ENCODE measurements at places on chromosomes 3 and 15.

GRCh38 chr15:57301307-57301706 lies 75.0 kb upstream of the CGNL1 start:
- DNase-seq: no peak

GRCh38 chr3:8597219-8597853 lies 47.3 kb downstream of the SSUH2 start:
- no peak for DNase-seq

- no peak for DNase-seq
Observed at GRCh38 chr15:68479406-68479805, 47.4 kb upstream of the ITGA11 start.

- DNase-seq: no peak
Observed at GRCh38 chr3:65992106-65992505, 46.6 kb downstream of the MAGI1 start.

- no peak for DNase-seq
Observed at GRCh38 chr3:58341376-58341775, 8.7 kb downstream of the PXK start.

DNA sequence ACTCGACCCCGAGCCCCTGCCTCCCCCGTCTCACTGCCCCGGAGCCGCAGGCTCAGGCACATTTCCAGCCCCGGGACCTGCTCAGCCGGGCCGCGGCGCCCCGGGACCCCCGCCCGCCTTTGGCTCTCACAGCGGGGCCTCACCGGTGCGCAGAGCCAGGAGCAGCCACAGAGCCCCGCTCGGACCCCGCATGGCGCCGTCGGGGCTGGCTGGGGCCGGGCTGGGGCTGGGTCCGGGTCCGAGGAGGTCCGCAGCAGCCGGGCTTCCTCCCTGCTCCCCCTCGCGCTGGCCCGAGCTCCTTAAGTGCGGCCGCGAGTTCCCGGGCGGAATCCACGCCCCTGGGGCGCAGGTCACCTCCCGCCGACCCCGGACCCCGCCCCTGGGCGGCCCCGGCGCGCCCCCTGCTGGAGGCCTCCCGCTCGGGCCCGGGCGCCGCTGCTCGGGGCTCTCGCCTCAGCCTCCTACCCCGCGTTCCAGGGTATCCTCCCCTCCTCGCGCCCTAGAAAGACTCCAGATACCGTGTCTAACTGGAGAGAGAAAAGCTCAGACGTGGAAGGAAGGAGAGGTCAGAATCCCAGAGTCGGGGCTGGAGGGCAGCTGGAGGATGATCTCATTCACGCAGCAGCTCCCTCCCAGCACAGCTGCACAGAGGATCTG lies at the start of gene MELTF:
MELTF (minus strand) TSS at position 307 of the 657 bp plus-strand sequence; CDS start at position 192, 115 bp downstream.
- peak; percentile 68 for DNase-seq

DNA sequence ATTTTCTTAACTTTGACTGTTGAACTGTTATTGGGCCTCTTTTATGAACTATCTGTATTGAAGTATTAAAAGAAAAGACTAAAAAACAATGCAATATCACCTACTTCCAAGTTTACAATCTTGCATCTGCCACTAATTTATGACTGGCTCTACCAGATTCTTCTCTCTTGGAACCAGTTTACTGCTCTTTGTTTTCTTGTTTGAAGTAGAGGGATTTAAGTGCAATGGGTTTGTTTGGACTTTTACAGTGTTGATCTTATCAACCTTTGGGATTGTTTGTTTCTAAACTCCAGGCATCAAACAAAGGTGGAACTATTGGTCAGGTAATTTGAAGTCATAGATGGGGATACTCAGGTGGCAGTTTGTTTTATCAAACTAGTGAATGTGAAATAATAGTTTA lies 43.0 kb upstream of the MEIS2 start:
- DNase-seq: no peak

- no peak for DNase-seq
Observed at GRCh38 chr3:12371525-12372140, 82.8 kb downstream of the PPARG start.

GRCh38 chr3:121690777-121691405 lies 30.2 kb upstream of the HCLS1 start:
- DNase-seq: no peak

DNA sequence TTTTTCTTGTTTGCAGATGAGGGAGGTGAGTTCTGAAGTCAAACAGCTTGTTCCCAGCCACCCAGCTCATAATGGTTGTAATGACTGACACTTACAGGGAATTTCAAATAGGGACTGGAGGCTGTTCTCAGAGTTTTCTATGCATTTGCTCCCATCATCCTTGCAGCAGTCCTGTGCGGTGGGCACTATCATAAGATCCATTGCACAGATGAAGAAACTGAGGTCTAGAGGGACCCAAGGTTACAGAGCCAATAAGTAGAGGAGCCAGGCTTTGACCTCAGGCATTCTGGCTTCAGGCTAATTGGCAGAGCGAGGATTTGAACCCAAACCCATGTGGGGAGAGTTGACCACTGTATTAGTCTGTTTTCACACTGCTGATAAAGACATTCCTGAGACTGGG lies 32.4 kb downstream of the FAH start:
- DNase-seq: no peak

GRCh38 chr3:99240700-99241099 lies 339.2 kb upstream of the DCBLD2 start:
- no peak for DNase-seq

DNA sequence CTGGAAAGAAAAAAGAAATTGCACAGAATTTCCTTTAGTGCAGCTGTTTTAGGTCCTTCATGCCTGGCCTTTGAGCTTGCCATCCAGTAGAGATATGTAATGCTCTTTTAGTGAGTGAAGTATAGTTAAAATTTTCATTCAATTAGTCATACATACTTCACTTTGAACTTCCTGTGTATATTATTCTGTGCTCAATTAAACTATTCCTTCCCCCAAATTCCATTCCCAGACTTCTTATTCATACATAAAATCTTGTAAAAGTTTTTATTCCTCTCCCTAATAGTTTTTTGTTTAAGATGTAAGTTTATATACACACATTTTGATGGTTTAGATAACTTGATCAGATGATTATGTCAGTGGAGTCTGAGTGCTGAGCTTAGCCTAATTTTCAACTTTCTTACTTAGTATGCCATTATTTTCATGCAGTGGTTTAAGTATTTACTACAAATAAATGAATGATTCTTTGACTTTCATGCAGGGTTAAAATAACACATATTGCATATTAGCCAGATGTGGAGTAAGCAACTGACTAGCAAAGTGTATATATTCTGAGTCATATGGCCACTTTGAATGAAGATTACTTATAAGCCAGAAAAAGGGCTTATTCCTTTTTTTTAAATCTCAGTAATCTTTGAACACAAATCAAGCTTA lies 42.5 kb upstream of the ABHD10 start:
- DNase-seq: no peak

- no peak for DNase-seq
Observed at GRCh38 chr15:40295877-40296560, 11.7 kb downstream of the PLCB2 start.

DNA sequence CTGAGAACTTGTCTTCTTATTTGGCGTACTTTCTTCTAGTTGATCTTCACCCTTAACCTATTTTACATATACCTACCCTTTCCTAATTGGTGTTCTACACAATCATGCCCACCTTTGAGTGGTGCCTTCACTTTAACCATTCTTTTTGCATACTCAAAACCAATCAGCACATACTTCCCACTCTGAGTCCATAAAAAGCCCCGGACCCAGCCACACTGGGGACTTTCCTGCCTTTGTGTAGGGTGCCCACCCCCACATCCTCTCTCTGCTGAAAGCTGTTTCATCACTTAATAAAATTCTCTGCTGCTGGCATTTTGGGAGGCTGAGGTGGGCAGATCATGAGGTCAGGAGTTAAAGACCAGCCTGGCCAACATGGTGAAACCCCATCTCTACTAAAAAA lies 15.9 kb upstream of the CHST2 start:
- no peak for DNase-seq

- no peak for DNase-seq
Observed at GRCh38 chr3:13494463-13495350, 14.6 kb downstream of the HDAC11 start.

GRCh38 chr15:100849855-100850218 lies 29.8 kb upstream of the ALDH1A3 start:
- no peak for DNase-seq

- DNase-seq: no peak
Observed at GRCh38 chr3:117277816-117278215, 568.2 kb downstream of the TUSC7 start.

DNA sequence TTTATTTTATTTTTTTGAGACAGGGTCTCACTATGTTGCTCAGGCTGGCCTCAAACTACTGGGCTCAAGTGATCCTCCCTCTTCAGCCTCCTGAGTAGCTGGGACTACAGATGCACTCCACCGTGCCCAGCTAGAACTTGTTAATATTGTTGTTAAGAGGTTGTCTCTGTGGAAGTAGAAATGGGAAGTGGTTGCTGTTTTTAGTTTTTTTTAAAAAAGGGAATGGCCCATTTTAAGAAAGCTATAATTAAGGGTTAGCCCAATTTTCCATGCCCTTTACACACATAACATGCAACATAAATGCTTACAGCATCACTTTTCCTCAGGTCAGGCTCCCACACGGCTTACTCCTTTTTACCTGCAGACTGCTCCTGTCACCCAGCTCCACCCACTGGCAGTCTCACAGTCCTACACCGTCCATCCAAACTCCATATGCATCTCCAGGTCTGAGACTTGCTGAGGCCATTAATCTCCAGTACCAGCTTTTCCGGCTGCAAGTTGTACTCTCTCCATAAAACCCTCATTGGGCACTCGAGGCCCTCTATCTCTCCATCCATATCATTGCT lies 19.8 kb downstream of the MORC1 start:
- no peak for DNase-seq

DNA sequence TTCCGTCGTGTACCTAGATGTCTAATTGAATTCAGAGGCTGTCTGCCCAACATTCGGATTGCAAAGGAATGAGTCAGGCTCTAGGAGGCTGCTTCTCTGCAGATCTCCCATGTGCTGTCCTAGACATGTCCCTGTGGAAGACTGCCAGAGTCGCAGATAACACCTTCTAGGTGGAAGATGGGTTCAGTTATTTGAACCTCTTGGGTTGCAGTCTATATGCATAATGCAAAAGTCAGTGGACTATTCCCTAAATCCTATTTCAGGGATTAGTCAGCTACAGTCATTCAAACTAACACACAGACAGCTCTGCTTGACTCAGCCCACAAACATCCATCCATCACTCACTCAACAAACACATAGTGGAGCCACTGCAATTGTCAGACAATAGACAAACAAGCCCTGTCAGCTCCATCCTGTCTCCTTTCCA lies 300.0 kb upstream of the CTNNB1 start:
- DNase-seq: no peak

DNA sequence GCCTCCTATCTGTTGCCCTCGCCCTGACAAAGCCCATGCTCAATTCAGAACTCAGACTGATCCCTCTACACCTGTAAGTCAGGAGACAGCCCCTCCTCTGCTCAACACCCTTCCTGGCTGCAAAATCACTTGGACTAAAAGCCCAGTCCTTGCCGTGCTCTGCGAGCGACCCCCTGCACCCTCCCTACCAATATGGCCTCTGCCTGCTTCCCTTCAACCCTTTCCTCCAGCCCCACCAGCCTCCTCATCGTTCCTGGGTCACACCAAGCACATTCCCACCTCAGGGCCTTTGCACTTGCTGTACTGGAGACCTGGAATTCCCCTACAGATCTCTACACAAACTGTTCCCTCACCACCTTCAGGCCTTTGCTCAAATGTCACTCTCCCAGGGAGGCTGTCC lies 5.2 kb upstream of the SSUH2 start:
- DNase-seq: no peak

DNA sequence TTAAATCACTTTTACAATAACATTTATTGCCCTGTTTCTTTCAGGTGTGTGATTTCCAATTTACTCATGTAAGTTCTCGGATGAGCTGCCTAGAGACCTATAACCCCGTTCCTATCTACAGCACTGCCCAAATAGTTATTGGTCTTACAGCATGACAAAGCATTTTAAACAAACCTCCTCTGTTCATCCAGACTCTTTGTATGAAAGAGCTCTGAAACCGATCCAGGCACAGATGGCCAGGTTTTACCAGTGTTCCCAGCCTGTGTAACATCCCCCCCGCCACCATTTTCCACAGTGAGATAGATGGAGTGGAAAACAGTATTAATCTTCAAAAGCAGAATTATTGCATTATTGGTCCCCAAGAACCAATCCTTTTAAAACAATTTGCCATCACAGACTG lies 59.0 kb upstream of the SPTSSB start:
- DNase-seq: no peak

GRCh38 chr3:162143180-162143579 lies 646.6 kb downstream of the OTOL1 start:
- no peak for DNase-seq

GRCh38 chr15:60840306-60840702 lies 361.4 kb upstream of the ICE2 start:
- DNase-seq: no peak

- no peak for DNase-seq
Observed at GRCh38 chr3:45716790-45717336, 27.7 kb downstream of the SACM1L start.

- DNase-seq: no peak
Observed at GRCh38 chr3:49609314-49609713, 55.0 kb downstream of the BSN start.

- DNase-seq: no peak
Observed at GRCh38 chr15:85030301-85030929, 48.8 kb downstream of the PDE8A start.

GRCh38 chr3:115623044-115623868 lies at the start of gene GAP43:
TSS of gene GAP43 (plus strand) at chr3:115623510. CDS start at chr3:115623690, 180 bp downstream.
- no peak for DNase-seq

- DNase-seq: no peak
Observed at GRCh38 chr3:58612830-58613229, 35.6 kb upstream of the FAM107A start.

DNA sequence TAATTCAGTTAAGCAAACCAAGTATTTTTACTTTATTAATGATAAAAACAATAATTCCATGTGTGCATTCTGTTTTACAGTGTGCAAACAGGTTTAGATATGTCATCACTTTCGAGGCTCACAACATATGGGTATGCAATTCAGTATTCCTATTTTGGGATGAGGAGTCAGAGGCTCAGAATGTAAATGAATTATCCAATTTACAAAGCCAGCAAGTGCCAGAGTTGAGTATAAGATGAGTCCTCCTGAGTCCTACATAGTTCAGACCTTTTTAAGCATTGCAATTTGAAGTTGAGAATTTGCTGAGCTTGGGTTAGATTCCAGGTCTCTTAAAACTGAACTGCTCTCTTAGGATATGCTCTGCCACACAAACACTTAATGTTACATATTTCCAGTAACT lies 424.2 kb upstream of the ROBO2 start:
- DNase-seq: no peak

DNA sequence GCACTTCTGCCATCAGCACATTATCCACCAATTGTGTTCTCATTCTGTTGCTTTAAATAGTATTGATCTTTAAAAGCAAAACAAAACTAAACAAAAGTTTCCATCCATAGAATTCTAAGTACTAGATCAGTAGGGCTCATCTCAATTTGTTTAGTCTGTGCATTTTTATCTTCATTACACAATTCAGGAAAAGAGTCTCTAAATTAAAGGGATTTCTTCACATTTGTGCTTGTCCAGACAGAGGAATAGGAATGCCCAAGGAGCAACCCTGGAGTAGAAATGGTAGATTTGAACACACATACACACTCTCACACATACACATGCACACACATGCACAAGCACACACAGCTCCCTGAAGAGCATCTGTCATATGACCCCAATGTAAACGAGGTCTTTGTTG lies 21.4 kb downstream of the LMCD1 start:
- DNase-seq: no peak

- DNase-seq: no peak
Observed at GRCh38 chr3:32106929-32107362, 526 bp downstream of the GPD1L start.

All from stimulated activated CD4-positive, alpha-beta T cell treated with anti-CD3 and anti-CD28 coated beads, TNF-alpha, amount 100 ng/mL, for 1 hour (primary cell).